ENCODE measurements at places on chromosomes 5 and 9. TPM values are rescaled to one million over a fixed set of nuclear protein-coding genes. Genes with fewer than 3 reads are reported as not detected.

Gene OR1Q1
- not detected for total RNA-seq

Gene C5orf52
- not detected for total RNA-seq

Gene SH3GLB2
- 138 TPM for total RNA-seq

Gene FCHSD1
- 43.6 TPM for total RNA-seq

Gene BRINP1
- 0.76 TPM for total RNA-seq

Gene GLIPR2
- 36.3 TPM for total RNA-seq

Gene ANXA1
- total RNA-seq: 603 TPM

Gene APBA1
- 15.3 TPM for total RNA-seq

Gene PLAC8L1
- total RNA-seq: not detected

Gene RASEF
- 0.33 TPM for total RNA-seq

Gene WWC1
- total RNA-seq: 24.3 TPM

Gene SCGB3A2
- total RNA-seq: not detected

Gene WDR31
- 1.7 TPM for total RNA-seq

Gene LAMC3
- 0.39 TPM for total RNA-seq

Gene IL3
- total RNA-seq: not detected

Gene PCDHGA5
- 1.6 TPM for total RNA-seq

Gene CDC20B
- not detected for total RNA-seq

Gene ACER2
- total RNA-seq: 4.6 TPM

Gene EDIL3
- total RNA-seq: 1.6 TPM

Gene TAF11L10
- 0.39 TPM for total RNA-seq

Gene CETN3
- total RNA-seq: 13.1 TPM

Gene CAMK4
- 3.1 TPM for total RNA-seq

Gene ITGA2
- total RNA-seq: 39.6 TPM

Gene OLFML2A
- total RNA-seq: 14.9 TPM

Gene PTGS1
- total RNA-seq: 0.33 TPM

Gene FOXD4L5
- not detected for total RNA-seq

Gene TAF9
- total RNA-seq: 67.0 TPM

Gene LCN6
- total RNA-seq: not detected

Gene MATR3
- total RNA-seq: 183 TPM

Gene CARD9
- total RNA-seq: 4.7 TPM

Gene ADRA1B
- total RNA-seq: 13.7 TPM

Measured in placental epithelial cell (primary cell).